Endothelial cell (in vitro differentiated cells): ENCODE measurements at places on chromosomes 5 and 9. TPM values are rescaled to one million over a fixed set of nuclear protein-coding genes. Genes with fewer than 3 reads are reported as not detected.

Gene FSTL4
- total RNA-seq, result 0.21 TPM

DNA sequence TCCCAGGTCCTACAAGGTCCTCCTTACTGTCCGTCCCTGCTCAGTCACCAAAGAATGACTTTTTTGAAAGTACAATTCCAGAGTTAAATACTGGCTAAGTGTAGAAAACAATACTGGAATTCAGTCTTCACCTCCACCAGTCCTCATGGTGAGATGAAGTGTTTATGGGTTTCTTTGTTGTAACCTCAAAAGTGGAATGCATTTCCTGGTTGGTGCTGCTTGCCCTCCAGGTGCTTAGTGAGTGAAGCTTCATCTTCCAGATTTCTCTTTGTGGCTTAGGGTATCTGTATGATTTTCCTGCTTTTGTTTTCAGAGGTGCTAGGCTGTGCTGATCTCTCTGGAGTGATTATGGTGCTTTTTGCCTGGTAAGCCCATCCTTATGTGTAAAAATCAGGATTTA is 49.4 kb upstream of the DHFR start:
- peaks cover 3% of the 10 kb centered on the region for H3K27me3 ChIP-seq
- DNase-seq, result no peak
- H3K4me3 ChIP-seq, result no peak overlapping the region

DNA sequence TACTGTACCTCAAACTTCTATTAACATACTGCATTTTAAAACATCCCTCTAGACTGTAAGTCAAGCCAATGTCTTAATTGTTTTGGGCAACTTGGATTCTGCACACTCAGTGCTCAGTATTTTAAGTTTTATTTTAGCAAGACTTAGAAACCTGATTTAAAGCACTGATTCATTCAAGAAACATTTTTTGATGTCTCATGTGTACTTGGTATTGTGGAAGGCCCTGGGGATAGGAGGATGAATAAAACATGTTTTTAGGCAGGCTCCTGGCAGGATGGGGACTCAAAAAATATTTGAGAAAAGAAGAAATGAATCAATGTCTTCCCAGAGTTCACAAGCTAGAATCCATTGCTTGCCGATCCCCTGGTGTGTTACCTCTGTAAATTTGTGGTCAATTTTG is 334.0 kb upstream of the PUM3 start:
- H3K27me3 ChIP-seq, result peaks cover 6% of the 10 kb centered on the region
- H3K27ac ChIP-seq, result no peak overlapping the region
- peaks cover 4% of the 10 kb centered on the region for H3K4me1 ChIP-seq
- no peak overlapping the region for H3K4me3 ChIP-seq
- no peak for DNase-seq
- H3K36me3 ChIP-seq, result no peaks in the 10 kb centered on the region

Gene UIMC1
- 40.9 TPM for total RNA-seq

DNA sequence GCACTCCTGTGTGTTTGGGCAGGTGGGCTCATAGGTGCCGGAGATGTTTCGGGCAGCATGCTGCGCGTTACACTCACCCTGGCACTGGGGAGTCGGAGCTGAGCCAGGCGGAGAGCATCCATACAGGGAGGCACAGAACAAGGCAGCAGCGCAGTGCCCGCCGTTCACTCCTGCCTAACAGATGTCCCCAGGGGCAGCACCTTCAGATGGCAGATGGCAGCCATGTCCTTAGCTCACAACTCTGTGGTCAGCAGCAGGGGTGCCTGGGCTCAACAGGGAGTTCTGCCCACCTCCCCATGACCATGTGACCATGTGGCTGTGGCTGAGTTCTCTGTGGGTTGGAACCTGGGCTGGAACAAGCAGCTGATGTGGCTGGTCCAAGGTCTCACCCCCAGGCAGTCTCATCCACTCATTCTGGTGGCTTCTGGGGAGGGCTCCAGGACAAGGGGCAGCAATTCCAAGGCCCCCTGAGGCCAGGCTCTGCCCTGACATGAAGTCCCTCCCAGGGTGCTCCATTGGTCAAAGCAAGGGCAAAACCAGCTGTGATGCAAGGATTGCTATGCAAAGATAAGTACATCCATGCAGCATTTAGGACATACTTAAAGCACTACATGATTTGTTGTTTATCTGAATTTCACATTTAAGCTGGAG is 64.2 kb downstream of the MRPL36 start:
- no peak overlapping the region for H3K4me3 ChIP-seq
- peaks cover 5% of the 10 kb centered on the region for H3K36me3 ChIP-seq
- peaks cover 6% of the 10 kb centered on the region for H3K27me3 ChIP-seq

DNA sequence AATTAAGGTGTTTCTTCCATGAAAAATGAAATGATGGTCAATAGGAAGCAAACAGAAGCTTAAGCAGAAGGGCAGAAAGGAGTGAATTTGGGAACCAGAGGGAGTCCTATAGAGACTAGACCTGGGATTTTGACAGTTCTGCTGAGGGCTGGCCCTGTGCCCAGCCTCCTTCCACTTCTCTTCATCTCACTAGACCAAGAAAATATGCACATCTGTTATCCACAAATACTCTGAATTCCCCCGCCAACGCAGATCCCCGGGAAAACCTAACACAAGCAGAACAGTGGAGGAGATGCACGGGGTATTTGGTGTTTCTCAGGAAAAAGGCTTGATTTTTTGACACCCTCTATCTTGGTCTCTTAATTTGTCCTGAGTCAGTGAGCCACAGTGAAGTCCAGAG is 22.7 kb downstream of the GRIA1 start:
- peaks cover 15% of the 10 kb centered on the region for H3K4me1 ChIP-seq
- H3K27ac ChIP-seq, result no peak overlapping the region
- no peak overlapping the region for H3K4me3 ChIP-seq
- peaks cover 7% of the 10 kb centered on the region for H3K36me3 ChIP-seq
- H3K27me3 ChIP-seq, result peaks cover 2% of the 10 kb centered on the region
- no peak for DNase-seq

GRCh38 chr5:1524799-1525623 is 1.3 kb upstream of the LPCAT1 start:
- H3K4me3 ChIP-seq, result peak overlapping the region; percentile 51
- DNase-seq, result no peak
- H3K36me3 ChIP-seq, result peaks cover 4% of the 10 kb centered on the region

Gene GARIN3
- not detected for total RNA-seq

GRCh38 chr5:147912011-147912410 is 5.7 kb upstream of the C5orf46 start:
- no peak overlapping the region for H3K4me3 ChIP-seq
- no peaks in the 10 kb centered on the region for H3K36me3 ChIP-seq
- H3K27ac ChIP-seq, result no peak overlapping the region
- H3K4me1 ChIP-seq, result no peaks in the 10 kb centered on the region
